ENCODE measurements at places on chromosomes 12 and 14.

DNA sequence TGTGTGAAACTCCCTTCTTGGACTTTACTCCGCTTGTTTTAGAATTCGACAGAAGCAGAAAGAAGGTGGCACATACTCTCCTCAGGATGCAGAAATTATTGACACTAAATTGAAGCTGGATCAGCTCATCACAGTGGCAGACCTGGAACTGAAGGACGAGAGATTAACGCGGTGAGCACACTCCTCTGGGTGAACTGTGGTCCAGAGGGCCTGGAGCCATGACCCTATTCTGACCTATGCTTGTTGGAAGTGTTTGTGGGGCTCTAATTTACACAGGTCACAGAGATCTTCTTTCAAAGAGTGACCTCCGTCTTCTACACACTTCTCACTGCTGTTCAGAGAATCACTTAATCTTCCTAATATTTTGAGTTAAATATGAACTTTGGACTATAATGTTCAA, 72.5 kb upstream of the MYF6 start:
- DNase-seq, result no peak

- DNase-seq, result no peak
Measured at GRCh38 chr12:5258498-5258897, 173.4 kb upstream of the NTF3 start.

DNA sequence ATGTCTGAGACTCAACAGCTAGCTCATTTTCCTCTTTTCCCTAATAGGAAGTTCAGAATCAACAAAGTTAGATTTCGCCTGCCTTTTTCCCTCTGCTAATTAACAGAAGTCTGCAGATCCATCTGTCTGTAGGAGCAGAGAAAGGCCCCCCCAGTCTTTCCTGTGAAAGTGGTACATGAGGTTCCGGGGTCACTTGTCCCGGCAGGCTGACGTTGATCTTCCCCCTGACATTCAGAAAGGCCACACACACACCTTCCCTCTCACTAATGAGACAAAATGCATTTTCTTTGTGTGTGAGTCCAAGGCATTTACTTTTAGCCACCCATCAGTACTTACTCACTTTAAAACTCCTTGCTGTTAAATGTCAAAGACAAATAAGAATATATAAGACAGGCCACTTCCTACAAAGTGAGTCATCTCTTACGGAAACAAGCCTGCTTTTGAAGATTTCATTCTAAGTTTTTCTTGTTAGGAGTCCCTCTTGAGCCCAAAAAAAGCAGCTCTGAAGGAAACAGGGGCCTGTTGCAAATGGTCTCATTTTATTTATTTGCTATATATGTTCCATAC, 138.7 kb downstream of the TTC7B start:
- no peak for DNase-seq

DNA sequence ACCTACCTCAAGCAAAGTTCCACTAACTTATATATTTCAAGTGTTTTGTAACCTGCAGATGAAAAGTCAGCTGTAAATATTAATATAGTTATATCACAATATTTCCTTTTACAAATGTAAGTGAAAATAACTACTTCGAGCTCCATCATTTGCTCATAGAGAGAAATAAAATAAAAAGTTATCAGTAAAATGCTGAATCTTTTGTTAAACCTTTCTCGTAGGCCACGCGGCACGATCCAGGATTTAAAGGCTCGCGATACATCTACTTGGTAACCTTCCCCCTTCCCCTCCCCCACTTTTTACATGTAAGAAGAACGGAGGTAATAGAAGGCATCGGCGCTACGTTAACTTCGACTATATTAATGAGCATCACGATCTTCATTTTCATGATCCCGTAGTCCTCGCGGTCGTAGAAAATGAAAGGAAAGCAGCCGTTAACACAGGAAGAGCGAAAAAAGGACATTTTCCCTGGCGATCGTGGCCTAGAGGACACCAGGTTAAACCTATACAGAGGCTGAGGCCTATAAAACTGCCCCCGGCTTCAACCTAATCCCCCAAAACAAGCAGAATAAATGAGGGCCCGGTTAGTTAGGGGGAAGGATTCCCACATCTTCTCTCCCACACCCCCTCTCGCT, 508 bp downstream of the HNRNPC start:
- DNase-seq, result peak; percentile 40

GRCh38 chr12:93122569-93123091, 193.5 kb upstream of the EEA1 start:
- DNase-seq, result no peak

DNA sequence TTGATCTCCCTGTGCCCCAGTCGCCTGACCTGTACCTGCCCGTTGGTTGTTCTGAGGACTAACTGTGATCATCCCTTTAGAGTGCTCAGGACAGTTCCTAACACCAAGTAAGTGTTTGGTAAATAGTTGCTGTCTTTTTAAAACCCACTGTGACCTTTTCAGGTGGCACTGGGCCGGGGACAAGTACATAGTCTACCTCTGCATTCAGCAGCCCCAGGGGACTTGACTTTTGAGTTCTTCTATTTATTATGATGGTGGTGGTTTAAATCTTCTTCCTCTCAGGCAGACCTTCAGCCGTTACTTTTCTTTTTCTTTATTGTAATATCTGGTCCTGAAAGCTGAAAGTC, 38.8 kb downstream of the EVL start:
- DNase-seq, result no peak

DNA sequence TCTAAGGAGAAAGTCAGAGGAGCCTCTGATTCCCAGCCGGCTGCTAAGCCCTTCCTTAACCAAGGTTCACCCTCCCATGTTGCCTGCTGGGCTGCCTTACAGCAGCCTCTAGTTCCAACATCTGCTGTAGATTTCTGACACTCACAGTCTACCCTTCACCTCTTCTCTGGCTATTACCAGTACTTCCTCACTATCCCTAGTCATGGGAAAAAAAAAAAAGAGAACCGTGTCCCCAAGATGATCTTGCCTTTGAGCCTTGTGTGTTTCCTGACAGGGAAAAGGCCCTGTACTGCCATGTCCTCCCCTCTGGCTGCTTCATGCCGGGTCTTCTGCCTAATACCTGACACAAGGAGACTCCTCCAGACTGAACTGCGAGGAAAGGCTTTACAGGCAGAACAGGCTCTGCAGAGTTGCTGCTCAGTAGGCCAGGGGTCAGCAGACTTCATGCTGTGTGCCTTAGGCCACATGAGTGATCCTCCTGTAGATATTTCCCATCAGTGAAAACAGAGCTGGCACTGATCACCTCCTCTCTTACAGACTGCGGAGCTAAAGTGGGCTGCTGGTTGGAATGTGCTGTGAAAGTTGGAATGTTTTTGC, 46.8 kb downstream of the PRKCH start:
- DNase-seq, result no peak

- DNase-seq, result no peak
Measured at GRCh38 chr14:77804592-77804991, 4.7 kb downstream of the ADCK1 start.

- no peak for DNase-seq
Measured at GRCh38 chr14:102318781-102319276, 717 bp upstream of the ZNF839 start.

- DNase-seq, result no peak
Measured at GRCh38 chr12:96571101-96571862, 81.9 kb downstream of the CFAP54 start.

- DNase-seq, result no peak
Measured at GRCh38 chr12:127239781-127240180, 1027.2 kb upstream of the TMEM132C start.

DNA sequence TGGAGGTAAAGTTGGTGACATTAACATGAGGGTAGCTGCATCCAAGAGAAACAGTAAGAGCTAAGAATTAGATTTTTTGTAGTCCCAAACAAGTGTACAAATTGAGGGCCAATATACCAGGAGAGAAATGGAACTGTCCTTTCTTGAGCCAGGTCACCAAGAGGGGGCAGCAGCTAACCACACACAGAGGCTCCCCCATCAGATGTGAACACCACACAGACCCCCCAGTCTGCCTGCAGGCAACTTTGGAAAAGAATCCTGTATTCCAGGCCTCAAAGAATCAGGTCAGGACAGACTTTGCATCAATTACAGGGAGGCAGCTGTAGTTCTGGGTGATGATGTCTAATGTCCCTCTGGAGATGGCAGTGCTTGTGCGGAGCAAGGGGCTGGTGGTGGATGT, 77.9 kb downstream of the SPTB start:
- no peak for DNase-seq

DNA sequence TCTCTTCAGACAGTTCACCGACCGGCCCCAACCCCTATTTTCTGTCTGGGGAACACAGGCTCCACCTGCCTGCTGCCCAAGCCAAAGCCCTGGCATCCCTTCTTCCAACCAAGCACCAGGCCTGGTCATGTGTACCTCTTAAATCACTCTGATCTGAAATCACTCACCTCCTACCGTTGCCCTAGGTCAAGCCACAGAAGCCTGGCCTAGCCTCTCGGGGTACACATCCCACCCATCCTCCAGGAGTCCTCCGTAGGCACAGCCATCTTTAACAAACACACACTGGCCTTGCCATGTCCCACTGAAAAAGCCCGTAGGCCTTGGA, 81.8 kb downstream of the IRF2BPL start:
- DNase-seq, result no peak

DNA sequence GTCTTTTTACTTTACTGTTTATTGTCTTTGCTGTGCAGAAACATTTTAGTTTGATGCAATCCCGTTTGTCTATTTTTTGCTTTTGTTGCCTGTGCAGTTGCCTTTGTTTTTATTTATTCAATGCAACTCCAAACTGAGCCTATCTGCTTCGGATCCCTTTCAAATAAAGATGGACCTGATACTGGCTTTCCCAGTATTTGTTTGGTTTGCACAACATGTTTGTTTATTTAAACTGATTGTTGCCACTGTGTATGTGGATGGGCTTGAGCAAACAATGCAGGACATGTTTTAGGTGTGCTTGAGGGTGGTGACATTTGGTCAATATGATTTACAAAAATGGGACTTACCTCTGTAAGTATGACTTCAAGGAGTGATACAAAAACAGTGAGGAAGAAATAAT, 6.7 kb downstream of the TRHDE start:
- no peak for DNase-seq

- no peak for DNase-seq
Measured at GRCh38 chr12:92690601-92691000, 12.2 kb upstream of the PLEKHG7 start.

- DNase-seq, result no peak
Measured at GRCh38 chr14:97290065-97290464, 492.9 kb downstream of the VRK1 start.

DNA sequence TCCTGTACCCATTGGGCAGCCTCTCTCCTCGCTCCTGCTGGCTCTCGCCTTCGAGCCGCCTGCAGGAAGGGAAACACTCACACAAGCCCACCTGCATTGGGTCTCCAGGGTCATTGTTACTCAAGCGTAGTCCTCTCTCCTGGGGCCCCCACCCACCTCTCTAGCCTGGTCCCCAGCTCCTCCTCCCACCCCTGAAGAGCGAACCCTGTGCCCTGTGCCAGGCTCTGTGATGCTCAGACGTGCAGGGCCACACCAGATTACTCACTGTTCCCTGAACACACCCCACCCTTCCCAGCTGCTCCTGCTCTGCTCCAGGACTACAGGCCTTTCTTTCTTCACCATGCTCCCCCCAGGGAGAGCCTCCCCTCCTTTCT, 88.1 kb downstream of the NINJ2 start:
- DNase-seq, result no peak

DNA sequence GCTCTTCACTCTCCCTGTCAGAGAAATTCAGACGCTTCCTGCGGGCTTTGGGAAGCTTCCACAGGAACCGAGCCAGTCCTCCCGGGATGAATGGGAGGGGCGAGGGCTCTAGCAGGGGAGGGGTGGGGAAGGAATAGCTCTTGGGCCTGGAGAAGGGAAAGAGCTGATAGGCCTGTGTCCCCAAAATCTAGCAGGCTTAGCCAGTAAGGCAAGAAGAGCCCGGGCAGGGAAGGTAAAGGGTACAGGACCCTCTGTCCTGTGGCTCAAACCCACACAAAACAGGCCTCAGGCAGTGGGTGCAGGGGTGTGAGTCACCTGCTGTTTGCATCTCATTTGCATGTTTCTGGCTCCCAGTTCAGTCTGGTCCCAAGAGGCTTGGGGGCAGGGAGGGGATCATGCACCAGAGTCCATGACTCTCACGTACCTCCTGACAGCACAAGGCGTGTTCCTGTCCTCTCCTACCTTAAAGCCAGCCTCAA, 8.7 kb upstream of the SMUG1 start:
- no peak for DNase-seq

DNA sequence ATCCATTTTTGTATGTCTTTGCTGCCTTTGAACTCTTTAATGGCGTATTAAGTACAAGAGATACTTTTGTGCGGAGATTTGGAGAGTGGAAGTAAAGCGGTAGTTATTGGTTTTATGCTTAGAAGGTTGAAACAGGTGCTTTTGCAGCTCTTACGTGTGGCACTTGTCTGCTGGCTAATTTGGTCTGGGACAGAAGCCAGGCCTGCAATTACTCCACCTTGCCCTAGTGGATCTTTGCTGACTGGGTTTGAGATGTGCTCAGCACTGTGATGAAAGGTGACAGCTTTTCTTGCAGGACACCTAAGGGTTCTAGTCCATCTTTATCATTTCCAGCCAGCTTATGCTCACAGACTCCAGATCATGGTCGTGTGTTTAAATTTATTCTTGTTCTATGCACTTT, 252.5 kb downstream of the RPL10L start:
- no peak for DNase-seq

DNA sequence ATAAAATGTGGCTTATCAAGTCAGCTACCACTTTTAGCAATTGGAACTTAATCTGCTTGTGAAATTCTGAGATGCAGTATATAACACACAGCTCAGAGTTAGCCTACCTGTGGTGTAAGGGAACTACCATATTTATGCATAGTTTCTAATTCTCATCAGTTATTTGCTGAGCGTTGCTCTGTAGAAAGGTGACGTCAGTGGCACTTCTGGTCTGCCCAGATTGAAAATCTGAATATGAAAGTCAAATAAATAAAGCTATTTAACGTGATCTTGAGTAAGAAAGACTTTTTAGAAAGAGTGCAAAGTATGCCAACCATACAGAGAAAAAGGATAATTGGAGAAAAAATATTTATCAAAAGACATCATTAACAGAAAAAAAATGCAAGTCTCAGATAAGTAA, 938.9 kb upstream of the NOVA1 start:
- DNase-seq, result no peak

DNA sequence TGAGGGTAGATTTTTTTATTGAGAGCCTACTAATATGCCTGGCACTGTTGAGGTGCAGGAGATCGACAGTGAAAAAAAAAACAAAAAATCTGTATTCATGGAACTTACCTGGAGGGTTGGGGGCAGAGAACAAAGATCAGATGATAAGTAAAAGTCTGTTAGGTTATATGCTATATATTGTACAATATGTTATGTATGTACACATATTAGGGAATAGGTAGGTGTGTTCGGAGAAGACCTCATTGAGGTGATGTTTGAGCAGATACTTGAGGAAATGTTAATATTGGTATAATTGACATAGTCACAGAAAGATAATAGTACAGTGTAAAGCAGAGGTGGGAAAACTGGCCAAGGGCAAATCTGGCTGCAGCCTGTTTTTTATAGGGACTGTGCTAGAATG, 5.6 kb downstream of the ARF6 start:
- no peak for DNase-seq

GRCh38 chr14:77031759-77032490, 3.4 kb upstream of the IRF2BPL start:
- DNase-seq, result no peak

- DNase-seq, result no peak
Measured at GRCh38 chr14:85865701-85866100, 335.8 kb downstream of the FLRT2 start.
